ENCODE measurements at places on chromosomes 16 and 17. TPM values are rescaled to one million over a fixed set of nuclear protein-coding genes. Genes with fewer than 3 reads are reported as not detected.

DNA sequence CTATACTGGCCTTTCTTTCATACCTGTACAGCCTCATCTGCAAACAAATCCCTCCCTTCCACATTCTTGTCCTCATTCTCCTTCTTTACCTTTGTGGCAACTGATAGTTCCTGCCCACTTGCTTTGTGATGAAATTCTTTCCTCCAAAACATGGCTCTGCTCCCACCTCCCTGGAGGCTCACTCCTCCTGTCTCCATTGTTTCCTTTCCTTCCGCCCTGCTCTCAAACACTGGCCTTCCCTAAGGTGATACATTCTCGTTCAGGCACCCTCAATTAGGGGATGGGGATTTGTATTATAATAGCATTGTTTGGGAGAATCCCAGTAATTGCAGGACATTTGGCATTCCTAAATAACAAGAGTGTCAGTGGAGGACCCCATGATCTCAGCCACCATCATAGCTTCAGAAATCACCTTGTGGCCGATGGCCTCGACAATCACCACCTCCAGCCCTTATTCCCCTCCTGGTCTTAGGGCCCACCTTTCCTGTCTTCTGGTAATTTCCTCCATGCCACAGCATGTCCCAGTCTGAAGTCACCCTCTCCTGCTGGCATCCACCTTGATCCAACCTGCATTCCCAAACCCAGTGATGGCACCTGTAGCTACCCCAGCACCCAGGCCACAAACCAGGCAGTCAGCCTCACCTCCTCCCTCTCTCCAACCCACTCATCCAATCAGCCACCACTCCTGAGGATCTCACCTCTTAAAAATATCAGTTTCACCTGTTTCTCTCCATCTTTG is 7.9 kb downstream of the UNC119 start:
- H3K27ac ChIP-seq: no peak overlapping the region
- no peaks in the 10 kb centered on the region for H3K36me3 ChIP-seq
- H3K4me3 ChIP-seq: no peak overlapping the region

The TRIM37 gene
- 25.5 TPM for total RNA-seq

The PIMREG gene
- total RNA-seq: 20.6 TPM

GRCh38 chr17:28406473-28406814 is 432 bp upstream of the SLC46A1 start:
- peaks cover 7% of the 10 kb centered on the region for H3K4me1 ChIP-seq
- H3K36me3 ChIP-seq: no peaks in the 10 kb centered on the region
- H3K27me3 ChIP-seq: peaks cover 11% of the 10 kb centered on the region
- peak overlapping the region; percentile 39 for H3K27ac ChIP-seq
- DNase-seq: no peak

DNA sequence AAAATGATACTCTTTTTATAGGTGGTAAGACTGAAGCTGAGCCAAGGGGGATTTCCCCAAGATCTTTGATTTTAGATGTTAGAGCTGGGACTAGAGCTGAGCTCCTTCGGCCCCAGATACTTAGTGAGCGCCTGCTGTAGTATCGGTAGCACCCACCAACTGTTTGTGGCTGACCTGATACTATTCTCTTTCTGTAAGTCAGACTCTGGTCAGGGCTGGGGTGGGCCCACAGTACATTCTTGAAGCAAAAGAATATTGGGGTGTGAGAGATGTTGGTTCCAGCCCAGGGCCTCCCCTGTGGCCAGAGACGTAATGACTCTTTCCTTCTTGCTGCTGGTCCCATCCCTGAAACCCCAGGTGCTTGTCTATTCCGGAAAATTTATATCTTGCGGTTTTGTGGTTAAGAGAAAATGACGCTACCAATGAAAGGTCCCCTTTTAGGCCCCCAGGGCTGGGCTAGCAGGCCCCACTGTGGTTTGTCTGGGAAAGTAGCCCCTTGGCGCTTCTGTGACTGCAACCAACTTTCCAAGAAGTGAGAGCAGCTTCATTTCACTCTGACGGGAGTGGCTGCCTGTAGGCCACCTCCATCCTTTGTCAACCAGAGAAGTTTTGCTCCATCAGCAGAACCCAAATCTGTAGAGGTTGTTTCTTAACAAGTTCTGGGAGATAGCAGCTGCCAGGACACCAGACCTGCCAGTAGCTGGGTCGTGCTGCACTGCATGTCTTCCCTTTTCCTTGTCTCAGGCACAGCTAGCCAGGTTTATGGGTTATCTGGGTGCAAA is 86.4 kb upstream of the LGALS9 start:
- H3K4me1 ChIP-seq: peaks cover 68% of the 10 kb centered on the region
- H3K27ac ChIP-seq: peak overlapping the region; percentile 91
- peaks cover 2% of the 10 kb centered on the region for H3K36me3 ChIP-seq
- peak; percentile 71 for DNase-seq
- no peaks in the 10 kb centered on the region for H3K27me3 ChIP-seq
- H3K4me3 ChIP-seq: peak overlapping the region; percentile 77

DNA sequence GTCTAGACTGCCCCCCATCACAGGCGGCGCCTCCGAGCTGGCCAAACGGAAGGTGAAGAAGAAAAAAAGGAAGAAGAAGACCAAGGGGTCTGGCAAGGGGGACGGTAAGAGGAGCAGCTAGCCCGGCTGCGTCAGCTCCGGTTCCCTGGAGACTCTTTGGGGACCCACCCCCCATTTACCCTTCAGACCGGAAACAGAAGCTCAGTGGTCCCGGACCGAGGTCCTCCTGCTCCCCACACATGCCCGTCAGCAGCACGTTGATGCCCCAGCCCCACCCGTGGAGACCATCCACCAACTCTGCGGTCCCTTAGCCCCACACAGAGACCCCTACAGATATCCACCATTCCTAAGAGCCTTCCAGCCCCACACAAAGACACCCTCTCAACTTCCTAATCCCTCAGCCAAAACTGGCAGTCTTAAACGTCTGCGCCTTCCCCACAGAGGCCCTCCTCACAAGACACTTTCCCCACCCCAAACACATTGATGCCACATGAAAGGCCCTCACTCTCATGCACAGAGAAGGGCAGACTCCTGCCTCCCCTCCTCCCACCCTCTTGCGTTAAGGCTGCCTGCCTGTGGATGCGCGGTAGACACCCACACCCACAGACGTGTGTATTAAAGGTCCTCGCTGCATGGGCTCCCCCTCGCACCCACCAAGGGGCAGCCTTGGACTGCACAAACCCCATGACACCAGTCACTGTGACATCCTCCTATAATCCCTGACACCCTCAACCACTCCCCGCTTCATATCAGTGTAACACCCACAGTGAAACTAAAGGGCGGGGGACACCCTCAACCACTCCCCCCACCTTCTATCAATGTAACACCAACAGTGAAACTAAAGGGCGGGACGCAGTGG is 58.2 kb upstream of the RPH3AL start:
- no peaks in the 10 kb centered on the region for H3K27me3 ChIP-seq
- H3K36me3 ChIP-seq: peaks cover 32% of the 10 kb centered on the region
- DNase-seq: peak; percentile 70
- H3K4me1 ChIP-seq: peaks cover 49% of the 10 kb centered on the region

The EVPL gene
- 0.85 TPM for total RNA-seq

- H3K36me3 ChIP-seq: no peaks in the 10 kb centered on the region
- no peaks in the 10 kb centered on the region for H3K27me3 ChIP-seq
- DNase-seq: no peak
- peaks cover 1% of the 10 kb centered on the region for H3K4me1 ChIP-seq
- no peak overlapping the region for H3K4me3 ChIP-seq
Observed at GRCh38 chr16:77711179-77711578, 11.1 kb upstream of the NUDT7 start.

- no peak overlapping the region for H3K27ac ChIP-seq
- H3K4me3 ChIP-seq: no peak overlapping the region
- peaks cover 7% of the 10 kb centered on the region for H3K27me3 ChIP-seq
- no peaks in the 10 kb centered on the region for H3K4me1 ChIP-seq
- DNase-seq: no peak
Observed at GRCh38 chr16:22630242-22630641, 119.6 kb downstream of the NPIPB5 start.

The SPATA32 gene
- total RNA-seq: 0.65 TPM

- no peaks in the 10 kb centered on the region for H3K36me3 ChIP-seq
- no peak overlapping the region for H3K27ac ChIP-seq
- H3K4me3 ChIP-seq: no peak overlapping the region
- H3K4me1 ChIP-seq: peaks cover 17% of the 10 kb centered on the region
- no peak for DNase-seq
Observed at GRCh38 chr16:48165961-48166578, 10.3 kb upstream of the ABCC12 start.

The RUNDC3A gene
- not detected for total RNA-seq

The ALDH3A1 gene
- not detected for total RNA-seq

DNA sequence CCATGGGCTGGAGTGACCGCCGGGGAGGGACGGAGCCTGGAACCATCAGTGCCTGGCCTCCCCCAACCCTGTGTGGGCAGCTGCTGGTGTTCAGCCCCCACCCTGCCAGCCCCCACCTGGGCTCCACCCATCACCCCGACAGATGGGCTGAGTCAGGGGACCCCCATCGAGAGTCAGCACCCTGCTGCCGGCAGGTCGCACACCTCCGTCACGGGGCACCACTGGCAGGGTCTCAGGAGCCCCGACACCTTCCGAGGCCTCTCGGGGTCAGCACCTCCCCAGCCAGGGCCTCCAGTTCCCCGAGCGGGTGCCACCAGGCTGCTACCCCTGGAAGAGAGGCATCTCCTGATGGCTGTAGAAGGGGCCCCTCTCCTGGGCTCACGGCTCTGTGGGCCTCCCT is 38.3 kb upstream of the ACSF3 start:
- H3K4me3 ChIP-seq: no peak overlapping the region
- H3K27me3 ChIP-seq: no peaks in the 10 kb centered on the region
- no peaks in the 10 kb centered on the region for H3K36me3 ChIP-seq
- H3K27ac ChIP-seq: no peak overlapping the region
- peaks cover 2% of the 10 kb centered on the region for H3K4me1 ChIP-seq

The CHTF18 gene
- 92.8 TPM for total RNA-seq

GRCh38 chr17:14469971-14470370 is 169.1 kb downstream of the HS3ST3B1 start:
- no peaks in the 10 kb centered on the region for H3K36me3 ChIP-seq
- H3K4me3 ChIP-seq: no peak overlapping the region
- H3K27ac ChIP-seq: no peak overlapping the region
- DNase-seq: no peak

DNA sequence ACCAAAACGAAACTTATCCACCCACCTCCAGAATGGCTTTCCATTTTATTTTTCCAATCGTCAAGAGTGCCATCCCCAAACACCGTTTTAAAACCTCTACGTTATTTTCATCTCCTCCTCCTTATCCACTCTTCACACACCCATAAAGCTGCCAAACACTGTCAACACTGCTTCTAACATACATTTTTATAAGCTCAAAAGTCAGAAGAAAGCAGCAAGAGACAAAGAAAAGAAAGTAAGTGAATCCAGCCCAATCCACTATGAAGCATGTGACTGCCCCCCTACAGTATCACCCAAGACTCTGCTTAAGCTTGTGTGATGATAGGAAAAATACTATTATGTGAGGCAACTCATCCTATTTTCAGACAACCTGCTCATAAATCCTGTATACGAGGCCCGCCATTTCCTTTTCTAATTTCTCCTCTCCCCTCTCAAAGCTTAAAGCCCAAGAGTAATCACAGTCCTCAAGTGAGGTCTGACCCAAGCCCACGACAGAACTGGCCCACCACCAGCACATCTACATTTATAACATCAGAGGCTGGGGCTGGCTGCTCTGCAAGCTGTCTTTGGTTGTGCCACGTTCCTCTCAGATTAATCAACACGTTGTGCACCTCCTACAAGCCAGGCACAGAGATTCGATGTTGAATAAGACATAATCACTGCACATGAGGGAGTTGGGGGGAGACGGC is 16.3 kb downstream of the USP31 start:
- H3K4me1 ChIP-seq: peaks cover 5% of the 10 kb centered on the region
- H3K27me3 ChIP-seq: peaks cover 5% of the 10 kb centered on the region
- H3K36me3 ChIP-seq: peaks cover 20% of the 10 kb centered on the region
- no peak overlapping the region for H3K27ac ChIP-seq
- no peak overlapping the region for H3K4me3 ChIP-seq
- no peak for DNase-seq

DNA sequence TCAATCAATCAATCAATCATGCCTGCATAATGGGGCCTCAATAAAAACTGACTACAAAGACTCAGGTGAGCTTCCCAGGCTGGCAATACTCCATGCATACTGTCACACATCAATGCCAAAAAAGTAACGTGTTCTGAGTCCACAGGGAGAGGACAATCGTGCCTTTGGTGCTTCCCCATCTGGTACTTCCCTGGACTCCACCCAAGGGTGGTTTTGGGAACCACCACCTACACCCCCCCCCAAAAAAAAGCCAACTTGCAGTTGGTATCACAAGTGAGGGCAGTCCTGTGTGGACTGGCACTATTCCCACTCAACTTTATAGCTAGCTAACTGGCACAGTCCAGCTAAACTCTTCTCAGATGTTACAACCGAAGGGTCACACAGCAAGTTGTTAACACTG is 3.1 kb downstream of the ZDHHC7 start:
- peaks cover 29% of the 10 kb centered on the region for H3K4me1 ChIP-seq
- H3K36me3 ChIP-seq: peaks cover 11% of the 10 kb centered on the region
- H3K27ac ChIP-seq: no peak overlapping the region
- H3K4me3 ChIP-seq: no peak overlapping the region
- DNase-seq: no peak
- no peaks in the 10 kb centered on the region for H3K27me3 ChIP-seq

GRCh38 chr17:18331879-18332278 is 16.8 kb downstream of the SMCR8 start:
- H3K36me3 ChIP-seq: peaks cover 11% of the 10 kb centered on the region
- no peaks in the 10 kb centered on the region for H3K27me3 ChIP-seq
- peaks cover 16% of the 10 kb centered on the region for H3K4me1 ChIP-seq
- DNase-seq: no peak

DNA sequence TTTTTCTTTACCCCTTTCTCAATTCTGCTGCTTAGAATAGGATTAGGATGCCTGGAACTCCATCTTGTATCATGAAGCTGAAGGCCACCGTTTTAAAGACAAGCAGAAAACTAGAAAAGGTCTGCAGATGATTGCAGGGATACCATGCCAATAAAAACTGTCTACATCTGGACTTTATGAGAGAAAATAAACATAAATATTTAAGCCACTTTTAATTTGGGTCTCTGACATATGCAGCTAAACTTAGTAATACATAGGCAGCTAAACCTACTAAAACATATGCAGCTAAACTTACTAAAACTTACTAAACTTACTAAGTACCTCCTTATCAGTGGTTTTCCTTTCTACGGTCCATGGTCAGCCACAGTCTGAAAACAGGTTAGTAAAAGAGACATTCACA is 48.4 kb downstream of the FBXL20 start:
- no peak overlapping the region for H3K27ac ChIP-seq
- H3K27me3 ChIP-seq: no peaks in the 10 kb centered on the region
- H3K4me3 ChIP-seq: no peak overlapping the region
- H3K36me3 ChIP-seq: no peaks in the 10 kb centered on the region
- DNase-seq: no peak
